Erythroblast (primary cell): ENCODE measurements at places on chromosomes 1 and 21.

- no peak for DNase-seq
These were observed 51.9 kb downstream of the COL11A1 start for GRCh38 chr1:103056423-103056822.

DNA sequence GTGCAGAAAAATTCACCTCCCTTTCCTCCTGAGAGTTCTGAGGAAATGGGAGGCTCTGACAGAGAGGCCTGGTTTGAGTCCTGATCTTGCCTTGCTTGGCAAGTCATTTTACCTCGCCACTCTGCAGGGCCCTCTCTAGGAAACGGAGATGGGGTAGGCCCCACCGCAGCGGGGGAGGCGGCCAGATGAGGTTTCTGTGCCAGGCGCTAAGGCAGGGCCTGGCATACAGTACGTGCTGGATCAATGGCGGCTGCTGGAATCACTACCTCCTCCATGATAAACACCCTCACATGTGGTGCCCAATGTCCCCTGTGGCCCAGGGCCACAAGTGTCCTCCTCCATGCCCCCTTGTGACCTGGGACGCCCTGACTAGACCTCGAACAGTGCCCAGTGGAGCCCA lies 499 bp upstream of the PLEKHG5 start:
- no peak for DNase-seq

DNA sequence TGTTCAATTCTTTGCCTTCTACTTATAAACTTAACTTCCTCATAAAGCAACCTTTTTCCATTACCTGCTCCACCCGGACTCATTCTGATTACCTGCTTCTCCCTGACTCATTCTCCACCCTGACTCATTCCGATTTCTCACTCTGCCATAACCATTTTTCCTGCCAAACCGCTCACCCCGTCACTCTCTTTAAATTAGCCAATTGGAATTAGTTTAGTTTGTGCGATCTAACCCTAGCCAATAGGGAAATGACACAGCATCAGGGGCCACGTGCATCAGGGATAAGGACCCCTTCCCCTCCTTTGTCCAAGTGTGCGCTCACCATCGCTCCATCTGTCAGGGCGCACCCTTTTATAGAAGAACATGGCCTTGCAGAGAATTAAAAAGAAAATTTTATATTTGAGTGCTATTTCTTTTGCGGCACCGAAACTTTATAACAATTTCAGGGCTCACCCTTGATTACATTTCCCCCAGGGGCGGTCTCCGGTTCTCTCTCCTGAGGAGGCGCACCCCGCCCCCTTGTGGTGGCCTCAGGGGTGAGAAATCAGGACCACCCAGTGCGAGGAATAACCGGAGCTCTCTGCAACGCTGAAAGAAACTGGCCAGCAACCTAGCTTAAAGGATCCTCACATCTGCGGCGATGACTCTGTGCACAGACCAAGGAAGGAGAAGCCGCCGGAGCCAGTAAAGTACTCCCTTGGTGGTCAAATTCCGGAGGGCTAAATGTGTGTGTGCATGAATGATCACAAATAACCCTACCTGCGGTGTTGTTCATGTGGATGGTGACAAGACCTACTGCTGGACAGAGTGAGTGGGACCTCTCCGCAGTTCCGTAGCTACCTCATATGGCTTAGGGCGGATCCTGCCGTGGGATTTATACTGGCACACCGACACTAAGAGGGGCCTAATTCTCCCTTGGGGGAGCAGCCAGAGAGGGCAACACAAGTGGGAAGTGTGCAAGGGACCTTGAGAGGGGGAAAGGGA lies 30.3 kb upstream of the CBR3 start:
- peak; percentile 35 for DNase-seq

DNA sequence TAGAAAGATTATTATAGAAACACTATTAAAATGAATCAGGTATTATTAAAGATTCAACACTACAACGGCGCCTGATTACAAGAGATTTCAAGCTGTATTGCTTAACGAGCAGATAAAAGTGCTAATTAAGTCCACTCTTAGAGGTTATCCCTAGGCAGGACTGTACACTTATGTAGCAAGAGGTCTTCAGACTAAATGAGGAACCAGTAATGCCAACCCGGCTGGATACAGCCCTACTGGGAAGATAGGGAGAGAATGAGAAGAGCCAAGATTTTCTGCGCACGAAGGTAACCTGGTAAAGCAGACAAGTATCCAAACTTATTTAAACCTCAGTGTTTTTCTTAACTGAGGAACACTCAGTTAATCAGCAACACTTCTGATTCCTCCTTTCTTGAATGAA lies 115.7 kb upstream of the HIVEP3 start:
- DNase-seq, result no peak

GRCh38 chr1:73044241-73045036 lies 762.1 kb upstream of the NEGR1 start:
- DNase-seq, result no peak

DNA sequence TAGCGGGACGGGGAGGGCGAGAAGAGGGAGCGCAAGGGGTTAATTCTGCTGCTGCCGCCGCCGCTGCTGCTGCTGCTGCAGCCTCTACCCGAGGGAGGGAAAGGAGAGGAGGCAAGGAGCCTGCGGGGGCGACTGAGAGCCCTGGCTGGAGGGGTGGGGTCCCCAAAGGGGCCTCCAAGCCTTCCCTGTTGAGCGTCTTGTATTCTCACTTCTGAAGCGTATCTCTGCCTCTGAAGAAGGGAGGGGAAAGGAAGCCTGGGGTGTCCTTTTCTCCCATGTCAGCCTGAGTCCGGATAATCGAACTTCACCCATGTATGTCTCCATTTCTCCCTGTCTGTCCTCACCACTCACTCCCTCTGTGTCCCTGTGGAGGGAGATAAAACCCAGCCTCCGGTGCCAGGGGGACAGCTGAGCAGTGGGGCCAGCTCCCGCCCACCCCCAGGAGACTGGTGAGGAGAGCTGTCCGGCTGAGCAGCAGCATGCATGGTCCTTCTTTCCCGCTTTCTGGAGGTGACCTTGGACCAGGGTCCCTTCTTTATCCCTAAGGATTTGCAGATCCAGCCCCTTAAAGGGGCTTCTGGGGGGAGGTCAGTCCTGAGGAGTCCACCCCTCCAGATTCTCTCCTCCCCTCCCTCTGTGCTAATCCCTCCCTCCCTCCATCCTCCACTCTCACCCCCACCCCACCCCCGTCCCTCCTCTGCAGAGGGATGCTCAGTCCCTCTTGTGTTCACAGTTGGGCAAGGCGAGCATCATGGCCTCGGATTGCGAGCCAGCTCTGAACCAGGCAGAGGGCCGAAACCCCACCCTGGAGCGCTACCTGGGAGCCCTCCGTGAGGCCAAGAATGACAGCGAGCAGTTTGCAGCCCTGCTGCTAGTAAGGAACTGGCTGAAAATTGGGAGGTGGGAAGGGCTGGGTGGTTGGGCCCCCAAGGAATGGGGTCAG lies 1.0 kb downstream of the NCDN start:
- DNase-seq, result peak; percentile 58
